ENCODE measurements at places on chromosomes 1 and 21.
A peak's percentile ranks its signal among the peaks of the same experiment; 100 is the strongest.

DNA sequence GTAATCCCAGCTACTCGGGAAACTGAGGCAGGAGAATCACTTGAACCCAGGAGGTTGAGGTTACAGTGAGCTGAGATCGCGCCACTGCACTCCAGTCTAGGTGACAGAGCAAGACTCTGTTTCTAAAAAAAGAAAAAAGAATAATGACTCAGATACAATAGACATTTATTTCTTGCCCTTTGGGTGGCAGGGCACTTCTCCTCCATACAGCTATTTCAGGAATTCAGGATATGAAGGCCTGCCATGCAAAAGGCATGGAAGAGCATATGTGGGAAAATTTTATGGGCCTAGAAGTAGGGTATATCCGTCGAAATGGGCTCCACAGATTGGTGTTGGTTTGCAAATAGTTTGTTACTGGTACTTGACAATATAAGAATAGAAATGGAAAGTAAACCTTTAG lies 20.2 kb upstream of the POGZ start:
- DNase-seq: no peak

DNA sequence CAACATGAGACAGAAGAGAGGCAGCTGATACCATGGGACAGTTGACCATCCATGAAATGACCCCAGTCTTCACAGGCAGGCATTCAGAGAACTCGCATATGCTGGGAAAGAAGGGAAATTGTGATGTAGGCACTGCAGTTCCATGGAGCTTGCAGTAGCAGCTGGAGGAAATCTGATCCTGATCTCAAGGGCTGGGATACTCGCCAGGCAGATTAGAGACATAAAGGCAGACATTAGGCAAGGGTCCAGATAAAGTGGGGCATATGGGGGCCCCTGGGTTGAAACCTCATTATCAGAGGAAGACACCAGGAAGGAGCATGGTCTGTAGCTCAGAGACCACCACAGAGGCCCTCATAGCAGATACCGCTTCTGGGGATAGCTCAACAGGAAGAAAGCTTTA lies 48.7 kb upstream of the TNR start:
- no peak for DNase-seq

DNA sequence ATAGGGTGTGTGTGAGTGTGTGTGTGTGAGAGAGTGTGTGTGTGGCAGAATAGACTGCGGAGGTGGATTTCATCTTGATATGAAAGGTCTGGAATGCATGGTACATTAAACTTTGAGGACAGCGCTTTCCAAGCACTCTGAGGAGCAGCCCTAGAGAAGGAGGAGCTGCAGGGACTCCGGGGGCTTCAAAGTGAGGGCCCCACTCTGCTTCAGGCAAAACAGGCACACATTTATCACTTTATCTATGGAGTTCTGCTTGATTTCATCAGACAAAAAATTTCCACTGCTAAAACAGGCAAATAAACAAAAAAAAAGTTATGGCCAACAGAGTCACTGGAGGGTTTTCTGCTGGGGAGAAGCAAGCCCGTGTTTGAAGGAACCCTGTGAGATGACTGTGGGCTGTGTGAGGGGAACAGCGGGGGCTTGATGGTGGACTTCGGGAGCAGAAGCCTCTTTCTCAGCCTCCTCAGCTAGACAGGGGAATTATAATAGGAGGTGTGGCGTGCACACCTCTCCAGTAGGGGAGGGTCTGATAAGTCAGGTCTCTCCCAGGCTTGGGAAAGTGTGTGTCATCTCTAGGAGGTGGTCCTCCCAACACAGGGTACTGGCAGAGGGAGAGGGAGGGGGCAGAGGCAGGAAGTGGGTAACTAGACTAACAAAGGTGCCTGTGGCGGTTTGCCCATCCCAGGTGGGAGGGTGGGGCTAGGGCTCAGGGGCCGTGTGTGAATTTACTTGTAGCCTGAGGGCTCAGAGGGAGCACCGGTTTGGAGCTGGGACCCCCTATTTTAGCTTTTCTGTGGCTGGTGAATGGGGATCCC lies 18.3 kb upstream of the HDAC1 start:
- DNase-seq: peak; percentile 89

GRCh38 chr1:77010937-77011336 lies 143.7 kb downstream of the ST6GALNAC5 start:
- no peak for DNase-seq

DNA sequence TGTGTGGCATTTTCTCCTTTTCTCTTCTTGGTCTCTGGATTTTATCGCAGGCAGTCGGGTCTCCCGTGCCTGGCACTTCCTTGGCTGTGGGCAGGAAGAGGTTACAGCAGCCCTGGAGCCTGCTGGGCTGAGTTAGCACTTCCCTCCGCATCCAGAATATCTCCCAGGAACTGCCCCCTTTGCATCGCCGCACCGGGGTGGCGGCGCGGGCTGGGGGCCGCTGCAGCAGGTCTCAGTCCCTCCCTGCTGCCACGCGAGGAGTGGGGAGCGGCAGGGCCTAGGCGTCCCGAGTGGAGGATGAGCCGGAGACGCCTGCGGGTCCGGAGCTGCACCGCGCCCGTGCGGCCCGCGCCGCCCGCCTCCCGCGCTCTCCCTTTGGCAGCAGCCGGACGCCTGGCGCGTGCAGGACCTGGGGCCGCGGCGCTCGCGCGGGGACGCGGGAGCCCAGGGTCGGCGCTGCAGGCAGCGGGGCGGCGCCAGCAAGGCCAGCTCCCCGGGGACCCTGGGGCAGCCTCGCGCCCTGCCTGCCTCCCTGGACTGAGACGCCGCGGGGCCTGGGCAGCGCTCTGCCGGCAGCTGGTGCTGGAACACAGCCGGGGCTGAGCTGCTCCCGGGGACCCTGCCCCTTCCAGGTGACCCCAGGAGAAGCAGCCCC lies 192.8 kb downstream of the PRDM2 start:
- peak; percentile 57 for DNase-seq

GRCh38 chr1:19662313-19662712 lies 2.4 kb upstream of the HTR6 start:
- DNase-seq: no peak

- DNase-seq: no peak
Observed at GRCh38 chr1:2609319-2610035, 22.9 kb downstream of the PRXL2B start.

- no peak for DNase-seq
Observed at GRCh38 chr1:44847845-44848244, 4.8 kb upstream of the PTCH2 start.

- no peak for DNase-seq
Observed at GRCh38 chr1:169148472-169149252, 42.2 kb downstream of the ATP1B1 start.

DNA sequence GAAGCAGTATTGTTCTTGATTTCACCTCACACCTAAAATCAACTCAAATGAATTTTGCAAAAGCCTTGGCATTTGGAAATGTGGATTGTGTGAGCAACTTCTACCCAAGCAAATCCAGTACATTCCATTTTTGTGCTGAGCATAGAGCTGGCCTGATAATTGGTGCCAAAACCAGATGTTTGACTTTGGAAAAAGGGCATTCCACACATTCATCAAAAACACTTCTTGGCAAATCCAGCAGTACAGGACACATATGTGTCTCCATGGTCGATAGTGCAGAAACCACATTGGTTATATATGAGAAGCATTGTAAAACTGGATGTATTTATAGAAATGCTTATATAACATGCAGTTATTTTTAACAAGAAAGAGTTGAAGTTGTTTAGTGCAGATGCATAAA lies 210.4 kb downstream of the KCNK2 start:
- DNase-seq: no peak
